ENCODE measurements at places on chromosomes 2 and 18.

- DNase-seq, result no peak
Measured at GRCh38 chr18:78770139-78770822, 209.3 kb upstream of the SALL3 start.

GRCh38 chr18:73840319-73840945, 307.2 kb downstream of the FBXO15 start:
- no peak for DNase-seq

DNA sequence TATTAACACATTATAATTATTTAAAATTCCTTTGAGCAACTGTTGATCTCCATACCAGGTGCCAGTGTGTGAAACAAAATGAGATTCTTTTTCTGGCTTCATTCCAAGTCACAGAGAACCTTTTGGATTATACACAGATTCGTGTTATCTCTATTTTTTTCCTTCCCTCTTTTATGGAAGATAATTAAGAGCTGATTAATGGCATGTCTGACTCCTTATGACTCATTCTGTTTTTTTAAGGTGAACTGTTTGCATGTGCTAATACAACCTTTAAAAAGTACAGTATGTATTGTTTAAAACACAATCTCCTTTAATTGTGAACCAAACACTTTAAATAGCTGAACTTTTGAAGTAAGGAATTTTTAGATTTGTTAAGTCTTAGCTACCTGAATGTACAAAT, 39.3 kb downstream of the PELI1 start:
- no peak for DNase-seq

DNA sequence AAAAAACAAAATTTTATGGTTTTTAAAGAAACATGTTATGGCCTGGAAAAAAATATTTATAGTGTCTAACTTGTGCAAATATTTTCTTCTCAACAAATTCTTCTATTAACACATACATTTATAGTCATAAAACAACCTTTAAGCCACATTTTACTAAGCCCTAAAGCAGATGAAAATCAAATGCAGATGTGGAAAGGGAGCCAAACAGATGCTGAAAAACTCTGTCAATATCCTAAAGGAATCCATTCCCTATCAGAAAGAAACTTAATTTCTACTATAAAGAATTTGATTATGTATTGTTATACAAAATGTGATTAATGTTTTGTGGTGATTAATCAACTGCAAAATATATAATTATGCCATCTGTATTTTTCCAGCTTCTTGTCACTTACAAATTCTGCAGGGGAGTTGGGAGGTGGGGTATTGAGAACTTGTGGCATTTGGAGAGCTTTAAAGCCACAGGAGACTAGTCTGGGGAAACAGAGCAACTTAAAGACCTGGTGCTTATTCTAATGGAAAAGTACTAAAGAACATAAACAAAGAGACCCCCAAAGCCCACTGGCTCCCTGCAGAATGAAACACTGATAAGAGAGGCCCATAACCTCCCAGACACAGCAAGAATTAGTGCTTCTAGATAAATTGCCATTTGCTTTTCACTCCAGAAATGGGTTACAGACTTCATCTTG, 1721.0 kb upstream of the PIK3C3 start:
- no peak for DNase-seq

DNA sequence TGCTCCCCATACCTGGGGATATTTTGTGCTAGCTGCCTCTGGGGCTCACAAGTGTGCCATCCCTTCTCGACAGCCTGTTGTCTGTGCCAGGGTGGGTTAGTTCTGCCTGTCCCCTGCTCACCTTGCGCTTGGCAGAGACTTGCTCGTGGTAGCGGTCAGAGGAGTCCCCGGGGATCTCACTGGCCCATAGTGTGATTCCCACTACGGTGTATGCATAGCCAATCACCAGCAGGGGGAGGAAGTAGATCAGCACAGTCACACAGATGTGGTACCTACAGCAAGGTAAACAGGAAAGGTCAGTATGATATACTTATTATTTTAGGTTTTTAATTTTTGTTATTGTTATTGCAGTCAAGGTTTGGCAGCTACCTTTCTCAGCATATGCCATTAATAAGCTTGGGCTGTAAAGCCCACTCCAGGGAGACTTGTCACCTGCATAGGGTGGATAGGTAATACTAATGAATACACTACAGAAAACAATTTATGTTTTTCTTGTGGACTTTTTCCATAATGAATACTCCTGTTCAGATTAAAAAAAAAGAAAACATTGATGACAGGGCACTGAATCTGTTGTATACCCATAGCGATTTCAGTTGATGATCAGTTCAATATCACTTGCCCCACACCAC, 95.2 kb downstream of the POLE4 start:
- no peak for DNase-seq

- no peak for DNase-seq
Measured at GRCh38 chr2:177972782-177973181, 99.8 kb downstream of the PDE11A start.

GRCh38 chr2:225233234-225233633, 166.3 kb upstream of the NYAP2 start:
- peak; percentile 5 for DNase-seq

- DNase-seq, result no peak
Measured at GRCh38 chr18:7230626-7231349, at the start of gene LRRC30. Gene LRRC30 (plus strand): TSS chr18:7231089. CDS start chr18:7231139, 50 bp downstream.

- DNase-seq, result no peak
Measured at GRCh38 chr18:5738526-5738925, 156.8 kb downstream of the TMEM200C start.

- DNase-seq, result no peak
Measured at GRCh38 chr2:85847051-85847588, 41.7 kb downstream of the ST3GAL5 start.

GRCh38 chr2:45068571-45069140, 59.4 kb upstream of the SIX2 start:
- no peak for DNase-seq

- no peak for DNase-seq
Measured at GRCh38 chr2:129927696-129928095, 51.8 kb upstream of the RAB6C start.

DNA sequence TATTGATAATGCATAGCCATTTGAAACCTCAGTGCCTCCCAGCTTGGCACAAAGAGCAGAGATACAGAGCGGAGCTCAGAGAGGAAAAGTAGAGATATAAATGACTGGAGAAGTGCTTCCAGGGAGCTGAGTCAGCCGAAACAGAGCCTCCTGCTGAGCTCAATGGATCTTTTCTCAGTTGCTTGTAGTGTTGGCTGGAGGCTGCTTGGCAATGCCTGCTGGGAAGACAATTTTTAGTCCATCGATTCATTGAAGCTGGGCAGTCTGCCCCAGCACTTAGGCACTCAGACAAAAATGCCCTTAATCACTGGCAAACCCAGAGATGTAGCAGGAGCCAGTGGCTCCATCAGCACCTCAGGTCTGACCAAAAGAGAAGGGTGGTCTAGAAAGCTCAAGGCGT, 81.3 kb upstream of the SETBP1 start:
- peak; percentile 76 for DNase-seq

GRCh38 chr2:105845976-105846375, 101.3 kb downstream of the NCK2 start:
- DNase-seq, result no peak

GRCh38 chr2:191318037-191318728, 73.0 kb downstream of the MYO1B start:
- DNase-seq, result peak; percentile 41

DNA sequence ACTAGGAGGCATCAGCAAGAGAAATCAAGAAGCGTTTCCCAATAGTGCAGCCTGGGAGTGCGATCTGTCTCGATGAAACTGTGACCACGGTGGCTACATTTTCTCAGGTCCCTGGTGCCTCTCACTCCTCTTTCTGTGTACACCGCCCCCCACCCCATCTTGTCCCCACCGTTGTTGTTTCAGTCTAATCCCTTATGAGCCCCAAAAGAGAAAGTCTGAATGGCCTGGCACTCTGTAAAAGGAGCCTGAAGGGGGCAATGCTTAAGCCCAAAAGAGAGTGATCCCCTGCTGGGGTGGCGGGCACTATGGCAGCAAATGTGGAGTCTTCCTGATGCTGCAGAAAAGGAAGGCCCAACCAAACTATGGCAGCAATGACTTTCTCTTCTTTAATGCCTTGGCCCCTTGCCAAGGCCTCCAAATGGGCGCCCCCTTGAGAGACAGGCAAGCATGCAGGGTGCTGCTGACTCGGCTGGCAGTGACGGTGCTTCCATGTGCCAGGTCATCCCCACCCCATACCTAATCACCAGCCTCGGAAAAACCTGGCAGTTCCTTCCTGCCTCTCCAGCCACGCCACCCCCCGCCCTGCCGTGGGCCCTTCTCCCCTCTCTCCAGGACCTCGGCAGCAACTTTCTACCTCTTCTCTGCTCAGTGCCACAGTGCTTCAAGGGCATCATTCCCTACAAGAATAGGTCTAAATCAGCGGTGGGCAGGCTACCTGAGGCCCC, 123.0 kb downstream of the CYP26B1 start:
- no peak for DNase-seq

GRCh38 chr2:230097841-230098240, 29.1 kb upstream of the SLC16A14 start:
- no peak for DNase-seq

DNA sequence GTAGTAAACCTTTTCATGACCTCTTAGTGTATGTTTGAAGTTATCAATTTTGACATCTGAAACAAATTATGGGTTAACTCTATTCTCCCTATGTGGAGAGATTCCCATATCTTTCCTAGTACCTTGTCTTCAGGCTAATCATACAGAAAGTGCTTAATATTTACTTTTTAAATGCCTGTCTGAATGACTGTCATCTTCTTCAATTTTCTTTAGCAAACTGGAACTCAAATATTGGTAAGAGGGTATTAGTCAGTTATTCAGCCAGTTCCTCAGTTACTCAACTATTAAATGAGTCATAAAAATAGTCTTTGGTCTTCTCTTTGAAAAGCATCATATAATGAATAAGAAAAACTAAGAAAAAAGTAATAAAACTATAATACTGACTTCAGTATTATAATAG, 1038.0 kb upstream of the PIK3C3 start:
- DNase-seq, result no peak

- DNase-seq, result no peak
Measured at GRCh38 chr2:24730481-24730880, 62.7 kb downstream of the PTRHD1 start.

DNA sequence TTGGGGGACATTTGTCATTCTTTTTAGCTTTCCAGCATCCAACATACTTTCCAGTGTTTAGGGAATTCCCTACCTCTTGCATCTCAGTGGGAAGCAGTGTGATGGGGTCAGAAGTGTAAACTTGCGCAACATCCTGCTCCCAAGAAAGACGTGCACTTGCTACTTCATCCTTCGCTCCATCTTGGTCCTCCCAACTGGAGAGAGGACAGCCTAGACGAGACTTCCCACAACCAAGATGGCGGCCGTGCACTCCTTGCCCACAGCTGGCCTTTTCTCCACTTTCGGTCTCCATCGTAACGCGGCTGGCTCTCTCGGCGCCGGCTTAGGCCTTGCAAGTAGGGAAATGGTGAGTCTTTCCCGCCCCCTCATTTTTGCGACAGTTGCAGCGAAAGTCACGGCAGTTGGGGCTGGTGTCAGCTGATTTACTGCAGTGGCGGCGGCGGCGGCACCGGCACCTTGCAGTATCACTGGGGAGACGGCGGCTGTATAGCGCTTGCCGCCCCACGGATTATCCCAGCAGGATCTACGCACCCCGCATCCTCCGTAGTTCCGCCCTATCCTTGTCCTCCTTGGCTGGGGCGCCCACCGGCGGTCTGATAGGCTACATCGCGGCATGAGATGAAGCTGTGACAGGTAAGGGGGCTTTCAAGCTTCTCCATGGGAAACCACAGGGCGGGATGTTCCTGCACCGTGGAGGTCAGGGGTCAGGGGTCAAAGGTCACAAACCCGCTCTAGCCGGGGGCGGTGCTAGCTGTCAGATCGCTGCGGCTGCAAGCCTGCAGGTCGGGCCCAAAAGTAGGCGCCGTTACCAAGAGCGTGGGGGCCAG, at the start of gene WDR7:
TSS of gene WDR7 (plus strand) at position 416 of the 827 bp plus-strand sequence. CDS start 21,157 bp downstream, outside the sequence.
- DNase-seq, result peak; percentile 96

DNA sequence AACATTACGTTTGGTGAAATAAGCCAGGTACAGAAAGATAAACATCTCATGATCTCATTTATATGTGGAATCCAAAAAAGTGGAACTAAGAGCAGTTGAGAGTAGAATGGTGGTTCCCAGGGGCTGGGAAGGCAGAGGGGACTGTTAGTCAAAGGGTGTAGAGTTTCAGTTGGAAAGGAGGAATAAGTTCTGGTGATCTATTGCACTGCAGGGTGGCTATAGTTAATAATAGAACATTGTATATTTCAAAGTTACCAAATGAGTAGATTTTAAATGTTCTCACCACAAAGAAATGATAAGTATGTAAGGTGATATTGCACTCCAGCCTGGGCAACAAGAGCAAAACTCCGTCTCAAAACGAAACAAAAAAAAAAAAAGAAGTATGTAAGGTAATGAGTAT, 260.1 kb upstream of the RAB6C start:
- DNase-seq, result no peak

- no peak for DNase-seq
Measured at GRCh38 chr2:179340678-179341077, 76.0 kb upstream of the SESTD1 start.
